ENCODE measurements at places on chromosomes 3 and 15.

DNA sequence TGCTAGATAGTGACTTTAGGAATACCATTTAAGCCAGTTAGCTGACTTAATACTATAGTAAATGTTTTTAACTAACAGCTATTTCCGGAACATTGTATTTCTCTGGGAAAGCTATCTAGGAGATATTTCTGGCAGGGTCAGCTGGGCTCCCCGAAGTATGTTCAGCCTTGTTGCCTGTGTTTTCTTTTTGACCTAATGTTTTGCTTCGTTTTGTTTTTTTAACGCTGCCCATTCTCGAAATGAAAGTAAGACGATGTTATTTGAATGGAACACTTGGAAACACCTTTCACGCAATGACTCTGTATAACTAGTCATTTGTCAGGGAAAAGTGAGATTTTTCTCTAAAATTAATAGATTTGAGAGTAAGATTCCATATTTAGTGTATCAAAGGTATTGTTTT, 702.9 kb upstream of the NAALADL2 start:
- no peak for DNase-seq

GRCh38 chr3:34008191-34008590, 209.8 kb downstream of the PDCD6IP start:
- no peak for DNase-seq

DNA sequence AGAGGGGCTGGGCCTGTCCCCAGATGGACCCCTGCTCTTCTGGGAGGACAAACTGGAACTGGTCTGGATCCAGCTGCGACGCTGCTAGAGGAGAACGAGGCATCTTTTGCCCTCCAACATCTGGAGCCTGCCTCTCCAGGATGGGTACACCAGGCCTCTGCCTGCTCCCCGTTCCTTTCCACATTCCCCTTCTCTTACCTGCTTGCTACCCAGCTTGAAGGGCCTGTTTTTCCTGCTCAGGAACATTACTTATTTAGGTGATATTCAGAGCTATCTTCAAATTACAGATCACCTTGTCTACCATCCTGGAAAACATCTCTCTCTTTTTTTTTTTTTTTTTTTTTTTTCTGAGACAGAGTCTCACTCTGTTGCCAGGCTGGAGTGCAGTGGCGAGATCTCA, 64.0 kb downstream of the CHRD start:
- no peak for DNase-seq

DNA sequence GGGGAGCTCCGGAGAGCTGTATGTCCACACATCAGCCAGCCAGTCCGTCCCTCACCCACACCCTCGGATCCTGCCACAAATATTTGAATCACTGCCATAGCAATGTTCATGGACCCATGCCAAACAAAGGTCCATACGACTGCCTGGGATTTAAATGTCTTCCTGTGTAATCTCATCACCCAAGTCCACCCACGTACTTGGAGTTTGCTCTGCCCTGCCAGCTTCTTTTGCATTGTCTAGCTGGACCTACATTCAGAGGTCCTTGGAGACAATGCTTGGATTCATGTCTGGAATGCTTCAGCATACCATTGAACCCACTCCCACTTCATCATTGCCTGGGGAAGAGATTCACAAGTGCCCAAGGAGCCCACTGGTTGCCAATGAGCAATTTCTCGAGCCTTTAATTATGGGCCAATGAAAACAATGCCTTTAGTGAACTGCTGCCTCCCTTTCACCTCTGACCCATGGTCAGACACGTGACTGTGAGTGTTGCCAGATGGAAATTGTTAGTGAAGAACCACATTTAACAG, 90.4 kb upstream of the PHLDB2 start:
- DNase-seq: no peak

DNA sequence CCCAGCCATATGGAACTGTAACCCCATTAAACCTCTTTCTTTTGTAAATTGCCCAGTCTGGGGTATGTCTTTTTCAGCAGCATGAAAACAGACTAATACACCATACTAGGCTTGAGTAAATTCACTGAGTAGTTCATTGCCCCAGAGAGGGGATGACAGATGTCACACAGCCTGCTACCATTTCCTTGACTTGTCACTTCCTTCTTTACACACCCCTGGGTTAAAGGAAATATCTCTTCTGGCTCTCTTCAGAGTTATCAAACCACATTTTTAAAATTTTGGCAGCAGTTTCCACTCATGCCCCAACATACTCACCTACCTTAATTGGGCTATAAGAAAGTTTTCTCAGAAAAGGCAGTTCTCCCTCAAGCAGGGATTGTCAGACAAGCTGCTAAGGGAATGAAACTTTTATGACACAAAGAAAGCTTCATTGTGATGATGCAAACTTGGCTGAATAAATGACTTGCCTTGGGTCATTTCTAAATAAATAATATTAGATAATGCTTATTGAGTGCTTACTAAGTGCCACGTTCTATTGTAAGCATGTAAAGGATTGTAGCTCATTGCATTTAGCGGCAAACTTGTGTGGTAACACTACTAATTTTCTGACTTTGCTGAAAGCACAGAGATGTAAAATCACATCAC, 68.0 kb upstream of the RBMS3 start:
- no peak for DNase-seq
